ENCODE measurements at places on chromosomes 3 and 15.

- no peak for DNase-seq
Observed at GRCh38 chr3:41482134-41482533, 282.8 kb downstream of the CTNNB1 start.

DNA sequence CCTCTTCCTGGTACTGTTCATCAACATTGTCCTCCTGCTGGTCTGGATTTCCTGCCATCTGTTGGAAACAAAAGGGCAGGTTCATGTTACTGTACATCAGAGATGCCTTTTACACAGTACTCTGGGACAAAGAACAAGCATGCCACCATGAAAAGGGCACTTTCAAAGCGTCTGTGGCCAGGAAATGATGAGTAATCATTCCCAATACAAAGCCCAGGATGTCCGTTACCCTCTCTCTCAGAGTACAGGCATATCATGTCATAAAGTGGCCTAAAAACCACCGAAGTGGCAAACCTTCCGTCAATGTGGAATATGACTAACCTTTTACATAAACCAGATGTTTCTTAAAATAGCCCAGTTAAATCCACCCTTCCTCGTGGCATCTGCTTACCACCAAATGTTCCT, 71.2 kb downstream of the GOLIM4 start:
- no peak for DNase-seq

DNA sequence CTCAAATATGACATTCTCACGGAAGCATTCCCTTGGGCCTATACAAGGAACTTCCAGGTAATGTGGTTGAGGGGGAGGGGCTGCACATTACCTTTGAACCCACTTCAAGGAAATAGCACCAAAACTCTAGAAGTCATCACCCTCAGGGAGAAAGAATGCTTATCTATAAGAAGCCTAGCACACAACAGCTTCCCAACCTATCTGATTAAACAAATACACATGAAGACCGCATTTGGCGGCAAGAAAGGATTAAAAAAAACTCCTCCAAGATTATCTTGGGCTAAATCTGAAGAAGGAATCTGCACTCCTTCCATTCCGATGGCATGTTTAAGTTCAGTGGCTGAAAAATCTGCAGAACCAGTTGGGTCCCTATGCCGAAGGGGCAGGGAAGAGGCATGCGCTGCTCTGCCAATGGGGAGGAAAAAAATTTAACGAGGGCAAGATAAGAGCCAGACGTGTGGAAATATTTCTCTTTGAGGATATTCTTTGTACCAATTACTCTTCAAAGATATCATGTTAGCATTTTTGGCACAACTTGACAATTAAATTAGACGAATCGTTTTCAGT, 82.0 kb upstream of the WNT5A start:
- DNase-seq: no peak

DNA sequence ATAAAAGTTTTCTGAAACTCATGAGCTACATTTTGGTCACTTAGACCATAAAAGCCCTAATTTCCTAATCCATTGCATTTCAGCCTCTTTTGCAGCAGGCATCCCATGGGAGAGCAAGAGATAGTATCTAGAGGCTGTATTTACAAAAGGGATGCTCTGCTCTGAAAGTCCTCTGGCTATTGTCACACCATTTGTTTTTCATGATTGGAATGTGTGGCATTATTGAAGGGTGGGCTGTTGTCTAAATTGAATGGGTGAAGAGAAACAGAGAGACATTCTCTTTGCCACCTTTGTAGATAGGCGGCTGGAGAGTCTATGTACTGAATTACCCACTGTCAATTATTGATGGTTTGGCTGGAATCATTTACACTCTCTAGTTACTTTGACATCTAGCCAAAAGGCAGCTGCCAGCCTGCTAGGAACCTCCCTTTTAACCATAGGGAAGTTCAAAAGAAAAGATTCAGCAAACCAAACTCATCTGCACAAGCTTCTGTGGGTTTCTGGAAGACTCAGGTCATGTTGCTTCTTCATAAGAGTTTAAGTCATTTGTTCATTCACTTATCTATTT, 89.8 kb upstream of the RARB start:
- no peak for DNase-seq

All from stimulated activated CD4-positive, alpha-beta T cell treated with anti-CD3 and anti-CD28 coated beads, Interleukin-12 subunit alpha, Interleukin-12 subunit beta, amount 100 ng/mL, for 24 hours (primary cell).